ENCODE measurements at places on chromosomes 6 and 20. TPM values are rescaled to one million over a fixed set of nuclear protein-coding genes. Genes with fewer than 3 reads are reported as not detected.

DNA sequence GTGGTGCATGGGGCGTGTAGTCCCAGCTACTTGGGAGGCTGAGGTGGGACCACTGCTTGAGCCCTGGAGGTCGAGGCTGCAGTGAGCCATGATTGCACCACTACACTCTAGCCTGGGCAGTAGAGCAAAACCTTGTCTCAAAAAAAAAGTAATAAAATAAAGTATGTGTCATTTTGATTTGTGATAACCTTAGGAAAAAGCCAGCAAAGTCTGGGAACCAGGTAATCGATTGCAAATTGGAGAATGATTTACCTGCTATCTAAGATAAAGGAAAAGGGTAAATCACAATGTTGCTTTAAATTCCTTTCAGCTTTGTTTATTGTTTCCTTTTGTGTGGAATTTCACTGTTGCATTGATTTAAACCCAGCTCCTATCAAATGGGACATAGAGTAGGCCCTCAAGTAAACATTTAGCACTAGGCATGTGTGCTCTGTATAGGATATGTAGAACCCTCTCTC is 59.0 kb downstream of the SGK1 start:
- no peak for DNase-seq

DNA sequence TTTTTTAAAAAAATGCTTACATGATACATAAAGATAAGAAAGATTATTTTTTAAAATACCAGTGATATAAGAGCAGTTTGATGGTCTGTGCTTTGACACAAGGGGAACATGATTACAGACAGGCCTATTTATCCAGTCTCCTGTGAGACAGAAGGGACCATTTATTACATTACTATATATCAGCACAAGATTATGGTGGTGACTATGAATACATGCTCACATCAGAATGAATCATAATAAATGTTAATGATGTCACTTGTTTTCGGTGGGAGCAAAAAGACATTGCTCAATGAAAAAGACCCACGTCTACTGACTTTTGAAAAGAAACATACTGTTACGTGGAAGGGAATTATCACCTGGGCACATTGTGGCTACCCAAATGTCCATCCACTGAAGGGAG is 455.1 kb downstream of the CDC5L start:
- DNase-seq: no peak

DNA sequence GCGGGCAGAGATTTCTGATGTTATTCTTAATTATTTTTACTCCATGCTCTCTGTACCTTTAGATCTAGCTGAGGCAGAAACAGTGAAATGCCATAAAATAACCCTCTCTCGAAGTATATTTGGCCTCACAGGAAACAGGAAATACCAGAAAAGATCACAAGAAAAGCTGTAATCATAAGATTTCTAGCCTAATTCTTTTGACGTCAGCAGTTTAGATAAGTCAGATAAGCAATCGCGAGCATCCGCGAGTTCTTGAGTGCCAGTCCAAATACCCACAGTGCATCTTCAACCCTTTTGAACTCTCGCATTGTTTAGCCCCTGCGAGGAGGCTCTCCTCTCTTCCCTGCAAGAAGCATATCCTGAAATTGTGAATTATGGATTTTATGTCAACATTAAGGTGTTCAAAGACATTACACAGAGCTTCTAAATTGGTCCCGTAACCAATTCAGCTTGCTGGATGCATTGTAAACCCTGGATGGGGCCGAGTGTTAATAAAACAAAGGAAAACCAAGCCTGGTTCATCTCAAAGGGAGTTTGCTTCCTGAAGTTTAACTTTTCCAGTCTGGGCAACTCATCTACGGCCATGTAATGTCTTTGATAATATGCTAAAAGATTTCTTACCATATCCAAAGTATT is 198.9 kb downstream of the MTFR2 start:
- no peak for DNase-seq

Gene PPP1R18
- total RNA-seq: 31.1 TPM

Gene SAPCD1
- 2.5 TPM for total RNA-seq

GRCh38 chr6:127382413-127382812 is 39.0 kb upstream of the ECHDC1 start:
- DNase-seq: no peak

- no peak for DNase-seq
Measured at GRCh38 chr20:17992847-17993513, 24.2 kb downstream of the MGME1 start.

DNA sequence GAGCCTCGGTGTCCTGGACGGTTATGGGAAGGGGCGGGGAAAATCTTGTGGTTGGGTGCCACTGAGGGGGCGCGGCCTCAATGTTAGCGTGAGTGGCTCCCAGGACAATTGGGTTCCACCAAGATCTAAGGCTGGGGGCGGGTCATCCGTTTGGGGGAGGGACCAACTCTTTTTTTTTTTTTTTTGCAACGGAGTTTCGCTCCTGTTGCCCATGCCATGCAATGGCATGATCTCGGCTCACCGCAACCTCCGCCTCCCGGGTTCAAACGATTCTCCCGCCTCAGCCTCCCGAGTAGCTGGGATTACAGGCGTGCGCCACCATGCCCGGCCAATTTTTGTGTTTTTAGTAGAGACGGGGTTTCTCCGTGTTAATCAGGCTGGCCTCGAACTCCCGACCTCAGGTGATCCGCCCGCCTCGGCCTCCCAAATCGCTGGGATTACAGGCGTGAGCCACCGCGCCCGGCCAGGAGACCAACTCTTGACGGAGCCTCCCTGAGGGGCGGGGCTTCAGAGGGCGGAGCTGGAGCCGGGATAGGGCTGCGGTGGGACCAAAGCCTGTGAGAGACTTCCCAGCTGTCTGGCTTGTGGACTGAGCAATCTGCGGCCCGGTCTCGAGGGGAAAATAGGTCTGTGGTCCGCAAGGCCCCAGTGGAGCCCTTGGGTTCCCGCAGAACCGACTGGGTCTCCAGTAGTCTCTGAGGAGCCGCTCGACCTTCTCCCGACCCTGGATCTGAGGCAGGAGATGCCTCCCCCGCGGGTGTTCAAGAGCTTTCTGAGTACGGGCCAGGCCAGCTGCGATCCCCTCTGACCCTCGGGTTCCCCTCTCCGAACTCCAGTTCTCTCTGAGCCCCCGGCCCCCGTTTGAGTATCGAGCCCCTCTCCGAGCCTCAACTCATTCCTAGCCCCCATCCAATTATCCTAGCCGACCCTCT is 1.1 kb downstream of the SPAG4 start:
- DNase-seq: peak; percentile 89

Data from MG63 (cell line).